ENCODE measurements at places on chromosomes 1 and 21.

DNA sequence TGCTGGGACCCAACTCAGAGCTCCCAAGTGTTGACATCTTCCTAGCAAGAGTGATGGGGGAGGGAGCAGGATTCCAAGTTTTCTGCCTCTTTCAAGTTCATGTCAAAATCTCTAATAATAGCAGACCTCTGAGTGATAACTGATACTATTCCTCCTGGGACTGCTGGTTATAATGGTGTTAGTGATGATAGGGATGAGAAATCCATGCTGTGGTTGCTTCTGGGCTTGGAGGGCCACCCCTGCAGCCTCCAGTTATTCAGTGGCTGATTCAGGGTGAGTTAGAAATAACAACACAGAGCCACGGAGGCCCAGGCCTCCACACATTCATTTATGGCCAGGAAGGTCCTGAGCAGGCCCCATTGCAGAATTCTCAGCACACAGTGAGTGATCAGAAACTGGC is 40.6 kb upstream of the ARTN start:
- no peak for DNase-seq

DNA sequence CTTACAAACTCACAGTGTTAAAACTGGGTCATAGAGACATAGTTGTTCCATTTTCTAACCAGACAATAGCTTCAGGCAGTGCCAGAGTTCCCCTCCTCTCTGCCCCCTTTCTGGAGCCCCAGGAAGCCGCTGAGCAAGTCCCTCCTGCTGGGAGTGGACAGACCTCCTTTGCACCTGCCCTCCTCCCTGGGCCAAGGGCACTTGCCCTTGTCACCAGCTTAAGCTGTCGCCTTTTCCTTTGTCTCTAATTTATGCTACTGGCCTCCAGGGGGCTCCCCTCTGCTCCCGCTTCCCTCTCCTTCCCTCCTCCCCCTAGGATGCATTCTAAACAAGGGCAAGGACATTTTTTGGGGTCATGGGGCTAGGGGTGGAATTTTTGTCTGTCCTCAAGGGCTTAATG is 182.4 kb downstream of the MIS18A start:
- no peak for DNase-seq

DNA sequence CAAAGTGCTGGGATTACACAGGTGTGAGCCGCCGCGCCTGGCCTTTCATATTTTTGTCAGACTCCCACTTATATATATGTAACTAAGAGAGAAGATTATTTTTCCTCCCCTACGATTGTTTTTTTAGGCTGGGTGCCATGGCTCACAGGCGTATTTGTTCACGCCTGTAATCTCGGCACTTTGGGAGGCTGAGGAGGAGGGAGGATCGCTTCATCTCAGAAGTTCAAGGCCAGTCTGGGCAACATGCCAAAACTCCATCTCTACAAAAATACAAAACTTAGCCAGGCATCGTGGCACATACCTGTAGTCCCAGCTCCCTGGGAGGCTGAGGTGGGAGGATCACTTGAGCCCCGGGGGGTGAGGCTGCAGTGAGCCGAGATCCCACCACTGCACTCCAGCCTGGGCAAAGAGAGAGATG is 23.9 kb upstream of the ITLN2 start:
- DNase-seq: no peak

- no peak for DNase-seq
These were observed 9.2 kb upstream of the UQCRHL start for GRCh38 chr1:15816674-15817073.

DNA sequence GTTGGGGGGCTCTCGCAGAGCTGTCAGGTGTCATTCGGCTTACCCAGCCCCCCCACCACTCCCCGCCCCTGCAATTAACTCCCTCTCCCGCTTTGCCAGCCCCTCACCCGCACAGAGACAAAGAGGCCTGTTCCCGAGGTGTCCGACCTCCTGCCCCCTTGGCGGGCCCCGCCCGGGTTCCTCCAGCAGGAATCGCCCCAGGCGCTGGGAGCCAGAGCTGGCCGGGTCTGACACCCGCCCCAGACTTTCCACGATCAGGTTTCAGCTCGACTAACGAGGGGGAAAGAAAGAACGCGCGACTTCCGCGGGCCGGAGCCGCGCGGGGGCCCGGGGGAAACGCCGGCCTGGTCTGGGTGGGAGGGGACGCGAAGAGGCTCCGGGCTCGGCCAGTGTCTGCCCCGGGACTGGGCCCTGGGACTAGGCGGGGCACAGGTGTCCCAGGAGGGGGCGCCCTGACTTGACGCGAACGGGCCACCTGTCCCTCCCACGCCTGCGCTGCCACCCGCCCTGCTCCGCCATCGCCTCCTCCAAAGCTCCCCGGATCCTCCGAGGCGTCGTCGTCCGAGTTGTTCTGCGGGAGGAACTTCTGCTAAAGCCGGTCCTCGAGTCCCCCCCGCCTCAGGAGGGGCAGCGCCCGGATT is 36.4 kb upstream of the HHAT start:
- DNase-seq: no peak

DNA sequence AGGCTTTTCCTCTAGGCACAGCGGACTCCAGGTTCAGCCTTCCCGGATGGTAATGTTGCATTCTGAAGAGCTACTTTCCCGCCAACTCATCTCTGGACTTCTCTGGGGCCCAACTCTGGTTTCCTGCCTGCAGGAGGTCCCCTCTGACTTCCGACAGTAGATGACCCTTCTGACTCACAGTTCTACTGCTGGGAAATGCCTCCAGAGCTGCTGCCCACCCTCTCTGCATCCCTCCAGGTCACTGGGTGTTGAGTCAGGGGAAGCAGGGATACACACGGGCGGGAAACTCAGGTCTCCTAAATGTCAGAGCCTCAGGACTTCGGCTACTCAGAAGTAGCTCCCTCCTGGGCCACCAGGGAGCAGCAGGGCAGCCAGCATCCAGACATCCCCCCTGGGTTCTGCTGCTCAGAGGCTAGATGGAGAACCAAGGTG is 2.1 kb upstream of the KIF21B start:
- DNase-seq: no peak

- no peak for DNase-seq
These were observed 37.6 kb downstream of the NRDC start for GRCh38 chr1:51840743-51841461.

DNA sequence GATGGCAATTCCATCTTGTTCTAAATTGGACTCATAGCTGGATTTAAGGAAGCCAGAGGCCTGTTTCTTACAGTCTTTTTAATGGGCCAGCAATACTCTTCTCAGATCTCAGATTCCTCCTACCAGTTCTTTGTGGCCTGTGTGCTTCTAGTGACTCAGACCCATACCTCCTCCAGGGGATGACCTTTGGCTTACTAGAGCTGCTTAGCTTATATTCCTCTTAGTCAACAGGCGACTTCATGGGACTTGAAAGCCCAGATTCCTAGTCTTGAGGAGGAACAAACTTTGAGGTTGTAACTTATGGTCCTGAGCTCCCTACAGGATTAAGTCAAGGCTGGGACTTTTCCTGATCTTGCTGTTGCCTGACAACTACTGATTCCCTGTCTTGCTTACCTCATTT is 12.4 kb upstream of the PAPPA2 start:
- DNase-seq: no peak

GRCh38 chr1:15833069-15833679 is 14.3 kb upstream of the SPEN start:
- no peak for DNase-seq

- no peak for DNase-seq
These were observed 338.6 kb downstream of the PAPPA2 start for GRCh38 chr1:176801514-176802020.

- DNase-seq: no peak
These were observed 56.0 kb upstream of the ABCG1 start for GRCh38 chr21:42162831-42163510.

- DNase-seq: peak; percentile 62
These were observed at the start of gene FNBP1L for GRCh38 chr1:93447481-93448291. Gene FNBP1L, plus strand, starts transcription at chr1:93448118. Its CDS starts 164 bp downstream, at chr1:93448282.

DNA sequence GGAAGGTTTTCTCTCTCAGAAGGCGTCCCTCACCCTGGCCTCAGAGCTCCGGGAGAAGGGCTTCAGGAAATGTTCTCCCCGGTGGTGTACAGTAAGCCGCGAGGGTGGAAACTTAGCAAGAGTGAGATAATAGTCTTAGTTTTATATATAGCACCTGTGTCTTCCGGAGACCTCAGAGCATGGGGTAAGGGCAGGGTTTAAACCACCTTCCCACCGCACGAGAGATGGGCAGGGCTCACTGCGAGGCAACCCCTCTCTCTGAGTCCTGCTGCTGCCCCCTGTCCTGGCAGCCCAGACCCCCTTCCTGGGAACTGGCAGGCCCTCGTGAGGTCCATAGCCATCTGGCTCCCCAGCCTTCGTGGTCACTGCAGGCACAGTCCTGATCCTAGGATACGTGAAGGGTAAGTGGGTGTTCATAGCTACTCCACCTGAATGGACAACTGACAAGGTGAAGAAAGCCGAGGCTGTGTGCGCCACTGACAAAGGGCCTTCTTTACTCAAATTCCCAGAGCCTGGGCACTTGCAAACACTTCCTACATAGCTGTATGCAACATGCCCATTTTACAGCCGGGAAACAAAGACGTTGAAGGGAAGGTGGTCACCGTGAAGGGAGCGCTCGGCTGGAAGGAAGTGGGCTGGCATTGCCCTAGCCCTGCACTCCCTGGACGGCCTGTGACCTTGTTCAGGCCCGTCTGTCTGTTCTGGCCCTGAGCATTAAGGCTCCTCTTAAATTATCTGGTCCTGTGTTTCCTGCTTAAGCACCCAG is 26.9 kb downstream of the ITPKB start:
- DNase-seq: no peak

- no peak for DNase-seq
These were observed 7.0 kb downstream of the KDM5B start for GRCh38 chr1:202801175-202801574.

DNA sequence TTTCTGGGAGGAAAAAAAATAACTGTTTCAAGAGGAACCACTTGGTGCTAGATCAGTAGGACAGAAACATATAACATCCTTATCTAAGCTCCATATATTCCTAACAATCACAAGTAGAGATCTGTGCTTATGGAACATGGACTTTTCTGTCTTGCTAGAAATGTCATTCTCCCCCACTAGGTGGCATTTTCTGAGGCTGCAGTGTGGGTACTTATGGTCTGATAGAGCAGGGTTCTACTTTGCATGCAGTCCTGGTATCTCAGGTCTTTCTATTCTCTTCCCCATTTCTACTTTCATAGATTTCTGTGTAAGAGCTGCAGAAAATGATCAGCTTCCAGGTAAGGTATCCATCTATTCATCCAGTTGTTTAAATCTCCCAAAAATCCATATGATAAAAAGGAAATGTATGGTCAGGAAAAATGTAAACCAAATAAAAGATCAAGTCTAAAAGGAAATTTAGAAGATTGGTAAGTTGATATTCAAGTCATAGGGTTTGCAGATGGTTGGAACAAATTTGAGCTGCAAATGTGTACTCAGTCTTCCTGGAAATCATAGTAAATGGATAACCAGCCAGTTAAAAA is 1.5 kb downstream of the ZNF684 start:
- DNase-seq: no peak

- DNase-seq: no peak
These were observed 20.6 kb upstream of the TBX15 start for GRCh38 chr1:119008483-119009311.

DNA sequence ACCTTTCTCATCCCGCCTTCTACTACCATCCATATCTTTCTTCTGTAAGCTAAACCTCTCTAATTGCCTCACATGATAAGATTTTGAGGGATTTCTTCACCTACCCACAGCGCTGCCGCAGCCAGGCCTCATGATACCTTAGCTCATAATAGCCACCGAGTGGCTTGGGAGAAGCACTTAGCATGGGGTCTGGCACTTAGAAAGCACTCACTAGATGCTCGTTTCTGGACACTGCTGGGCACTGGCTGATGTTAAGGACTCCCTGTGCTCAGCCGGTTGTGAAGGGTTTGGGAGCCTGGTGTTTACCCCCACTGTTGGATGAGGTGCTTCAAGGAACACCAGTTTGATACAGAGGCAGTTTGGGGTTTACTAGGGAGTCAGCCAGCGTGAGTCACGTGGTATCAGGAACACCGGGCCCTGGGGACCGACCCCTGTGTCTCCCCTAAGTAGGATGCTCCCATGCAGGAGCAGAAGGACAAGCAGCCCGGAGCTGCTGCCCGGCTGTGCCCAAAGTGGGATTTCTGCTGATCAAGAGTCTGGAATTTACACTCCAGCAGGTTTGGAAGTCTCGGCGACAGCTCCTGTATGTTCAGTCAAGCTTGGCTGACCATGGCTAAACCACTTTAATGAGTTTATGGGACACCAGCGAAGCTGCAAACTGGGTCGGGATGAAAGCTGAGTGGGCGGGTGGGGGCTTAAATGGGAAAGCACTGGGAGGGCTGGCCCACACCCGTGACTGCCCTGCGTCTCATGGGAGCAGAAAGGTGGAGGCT is 63.3 kb downstream of the GALNT2 start:
- no peak for DNase-seq

- no peak for DNase-seq
These were observed 57.3 kb downstream of the OBSCN start for GRCh38 chr1:228265167-228265566.
